ENCODE measurements at places on chromosomes 1 and 21. TPM values are rescaled to one million over a fixed set of nuclear protein-coding genes. Genes with fewer than 3 reads are reported as not detected.

DNA sequence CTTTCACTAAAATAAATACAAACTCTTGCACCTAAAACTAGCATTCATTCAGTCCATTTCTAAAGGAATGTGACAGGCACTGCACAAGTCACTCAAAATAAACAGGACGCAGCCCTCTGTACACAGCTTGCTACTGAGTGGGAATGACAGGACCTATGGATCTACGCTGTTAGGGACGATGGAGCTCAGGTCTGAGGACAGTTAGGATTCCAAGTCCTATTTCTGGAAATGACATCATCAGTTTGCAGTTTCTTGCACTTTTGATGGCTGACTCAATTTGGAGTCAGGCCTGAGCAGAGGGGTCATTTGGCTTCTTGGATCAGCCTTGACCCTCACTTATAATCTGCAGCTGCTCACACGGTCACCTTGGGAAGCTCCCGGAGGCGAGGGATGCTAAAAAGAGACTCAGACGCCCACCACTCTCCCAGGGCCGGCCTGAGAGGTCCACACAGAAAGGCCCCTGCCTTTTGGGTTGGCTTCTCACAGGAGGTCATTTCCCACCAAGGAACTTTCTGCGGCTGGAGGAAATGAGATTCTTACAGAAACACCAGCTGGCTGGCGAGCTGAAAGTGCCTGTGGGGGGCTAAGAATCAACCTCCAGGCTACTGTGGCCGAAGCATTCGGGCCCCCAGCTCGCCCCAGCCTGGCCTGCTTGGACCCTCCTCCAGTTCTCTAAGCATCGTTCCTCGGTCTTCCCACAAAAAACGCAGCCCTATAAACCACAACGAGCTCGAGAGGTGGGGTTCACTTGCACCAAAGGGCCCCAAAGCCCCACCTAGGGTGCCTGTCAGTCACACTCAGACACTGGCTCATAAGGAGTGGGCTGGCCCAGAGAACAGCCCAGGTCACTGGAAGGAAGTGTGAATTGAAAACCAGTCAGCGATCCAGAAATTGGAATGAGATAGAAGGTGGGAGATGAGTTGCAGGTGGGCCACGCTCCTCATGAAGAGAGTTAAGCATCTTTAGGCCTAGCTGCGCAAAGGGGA lies 8.9 kb upstream of the PDE9A start:
- no peak for DNase-seq

- DNase-seq, result no peak
These were observed 40.4 kb downstream of the LDLRAD2 start for GRCh38 chr1:21852282-21853130.

- DNase-seq, result no peak
These were observed 17.1 kb upstream of the A3GALT2 start for GRCh38 chr1:33338048-33338439.

KRTAP11-1 gene
- total RNA-seq, result not detected

IVL gene
- total RNA-seq, result 0.50 TPM

DNA sequence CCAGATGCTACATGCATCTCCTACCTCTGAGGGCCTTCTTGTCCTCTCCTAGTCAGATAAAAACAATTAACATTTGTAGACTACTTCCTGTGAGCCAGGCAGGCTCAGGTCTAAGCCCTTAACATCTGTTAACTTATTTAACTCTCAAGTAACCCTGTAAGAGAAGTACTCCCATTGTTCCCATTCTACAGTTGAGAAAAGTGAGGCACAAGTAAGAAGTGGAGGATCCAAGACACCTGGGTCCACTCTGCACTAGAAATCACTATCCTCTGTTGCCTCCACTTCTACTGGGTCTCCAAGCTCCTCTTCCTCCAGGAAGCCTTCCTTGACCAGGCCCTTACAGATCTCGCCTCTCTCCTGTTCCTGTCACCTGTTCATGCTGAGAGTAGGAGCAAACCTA lies 9.7 kb downstream of the C1orf216 start:
- no peak for DNase-seq

GRCh38 chr1:100778748-100779147 lies 59.2 kb downstream of the VCAM1 start:
- DNase-seq, result no peak

All from mammary epithelial cell (primary cell).